ENCODE measurements at places on chromosomes 12 and 14.

GRCh38 chr12:40271981-40272664, 47.3 kb downstream of the LRRK2 start:
- no peak for DNase-seq

DNA sequence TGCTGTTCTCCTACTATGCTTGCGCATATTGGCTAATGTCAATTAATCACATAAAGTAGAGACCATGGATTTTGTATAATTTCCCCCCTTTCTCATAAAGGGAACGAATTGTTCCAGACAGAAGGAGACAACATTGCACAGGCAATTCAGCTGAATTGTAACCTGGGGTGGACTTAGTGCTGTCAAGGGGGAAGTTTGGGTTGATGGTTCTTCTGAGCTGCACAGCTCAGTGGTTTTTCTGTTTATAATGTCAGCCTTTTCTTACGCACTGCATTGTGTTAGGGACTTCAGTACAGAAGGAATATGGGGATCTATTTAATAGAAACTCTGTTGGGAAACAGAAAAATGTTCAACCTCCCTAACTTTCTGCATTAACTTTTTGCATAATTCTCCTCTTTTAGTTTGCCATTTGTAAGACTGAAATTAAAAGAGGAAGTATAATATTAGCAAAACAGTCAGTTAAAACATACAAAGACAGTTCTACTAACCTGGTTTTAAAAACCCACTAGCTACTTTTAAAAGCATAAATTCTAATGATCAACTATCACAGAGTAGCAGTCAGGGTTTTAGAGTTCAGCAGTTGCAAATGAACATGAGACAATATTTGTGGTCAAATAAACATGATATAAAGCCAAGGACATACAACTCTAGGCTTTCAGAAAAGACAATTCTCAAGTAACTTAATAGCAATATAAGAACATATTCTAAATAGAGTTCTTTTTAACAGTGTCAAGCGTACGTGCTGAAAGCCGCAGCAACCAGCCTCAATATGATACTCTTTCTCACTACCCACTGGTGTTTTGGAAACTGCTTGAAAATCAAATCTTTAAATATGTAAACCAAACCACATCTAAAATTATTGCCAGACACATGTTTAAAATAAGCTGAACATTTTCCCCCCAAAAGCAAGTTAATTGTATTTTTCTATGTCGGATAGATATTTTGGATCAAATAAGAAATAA, 393.0 kb downstream of the FSCB start:
- no peak for DNase-seq

- DNase-seq, result no peak
These were observed 5.3 kb upstream of the SOCS2 start for GRCh38 chr12:93567174-93567573.

GRCh38 chr14:102239231-102239630, 65.7 kb downstream of the MOK start:
- no peak for DNase-seq

DNA sequence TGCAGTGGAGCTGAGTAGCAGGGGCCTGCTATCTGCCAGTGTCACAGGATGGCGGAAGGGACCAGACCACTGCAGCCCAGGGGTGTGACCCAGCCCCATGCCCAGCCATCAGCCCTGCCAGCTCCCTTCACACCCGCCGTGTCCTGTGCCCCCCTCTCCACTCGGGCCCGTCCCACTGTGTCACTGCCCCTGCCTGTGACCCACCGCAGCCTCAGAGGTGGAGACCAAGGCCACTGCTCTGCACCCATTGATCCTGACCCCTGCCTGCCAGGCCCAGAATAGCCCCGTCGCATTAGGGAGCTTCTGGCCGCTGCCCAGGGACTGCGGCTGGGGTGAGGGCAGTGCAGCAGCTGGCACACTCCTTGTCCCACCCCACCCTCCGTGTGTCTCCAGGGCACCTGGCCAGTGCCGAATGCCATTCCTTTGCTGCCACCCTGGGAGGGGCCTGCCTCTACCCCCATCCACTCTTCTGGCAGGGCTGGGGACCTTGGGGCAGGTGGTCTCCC, 2.1 kb upstream of the CRIP2 start:
- no peak for DNase-seq

GRCh38 chr14:95832012-95832411, 44.6 kb upstream of the TUNAR start:
- peak; percentile 47 for DNase-seq

DNA sequence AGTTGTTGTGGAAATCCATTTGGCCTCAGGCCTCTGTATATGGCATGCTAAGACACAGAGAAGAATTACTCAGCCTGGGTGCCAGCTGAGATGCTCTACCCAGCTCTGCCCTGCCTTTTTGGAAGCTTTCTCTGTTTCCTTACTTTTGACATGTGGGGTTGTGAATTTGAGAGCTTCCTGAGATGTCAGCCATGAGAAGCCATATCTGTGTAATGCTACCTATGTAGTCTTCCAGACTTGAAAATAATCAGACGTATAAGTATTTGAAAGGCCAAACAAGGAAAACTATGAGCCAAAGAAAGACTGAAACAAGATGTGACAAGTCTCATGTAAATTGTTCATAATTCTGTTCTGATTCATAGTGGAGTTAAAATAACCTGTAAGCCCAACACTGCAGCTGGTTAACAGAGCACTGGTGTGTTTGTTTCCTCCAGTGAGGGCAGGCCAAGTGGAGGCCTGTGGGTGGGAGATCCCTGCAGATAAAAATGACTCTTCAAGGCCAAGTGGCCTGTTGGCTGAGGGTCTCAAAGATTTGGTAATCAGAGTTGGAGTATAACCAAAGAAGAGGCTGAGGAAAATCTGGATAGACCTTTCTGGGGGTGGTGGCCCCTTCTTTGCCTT, 94.0 kb downstream of the TMX1 start:
- DNase-seq, result no peak

- no peak for DNase-seq
These were observed 39.1 kb downstream of the GAS2L3 start for GRCh38 chr12:100612606-100613005.

DNA sequence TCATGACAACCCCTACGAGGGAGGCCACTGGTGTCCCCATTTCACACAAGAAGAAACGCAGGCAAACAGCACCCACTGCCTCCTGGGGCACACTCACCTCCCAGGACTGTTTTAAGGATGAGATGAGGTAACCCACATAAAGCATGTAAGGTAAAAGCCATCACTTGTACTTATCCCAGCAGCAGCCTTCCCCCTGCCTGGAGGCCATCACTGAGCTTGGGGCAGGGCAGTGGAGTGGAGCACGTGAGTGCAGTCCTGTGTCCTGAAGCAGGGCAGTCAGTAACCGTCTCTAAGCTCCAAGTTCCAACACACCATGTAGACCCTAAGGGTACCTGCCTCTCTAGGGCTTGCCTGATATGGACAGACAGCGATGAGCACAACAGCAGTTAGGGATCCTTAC, 1.7 kb downstream of the POLE start:
- peak; percentile 53 for DNase-seq

- DNase-seq, result no peak
These were observed 42.9 kb upstream of the NOS1 start for GRCh38 chr12:117404203-117404853.

GRCh38 chr14:99611646-99612045, 7.6 kb upstream of the CCDC85C start:
- DNase-seq, result no peak

- no peak for DNase-seq
These were observed 138.1 kb upstream of the RMST start for GRCh38 chr12:97324471-97324870.

- no peak for DNase-seq
These were observed 33.3 kb upstream of the KRAS start for GRCh38 chr12:25284024-25284423.

DNA sequence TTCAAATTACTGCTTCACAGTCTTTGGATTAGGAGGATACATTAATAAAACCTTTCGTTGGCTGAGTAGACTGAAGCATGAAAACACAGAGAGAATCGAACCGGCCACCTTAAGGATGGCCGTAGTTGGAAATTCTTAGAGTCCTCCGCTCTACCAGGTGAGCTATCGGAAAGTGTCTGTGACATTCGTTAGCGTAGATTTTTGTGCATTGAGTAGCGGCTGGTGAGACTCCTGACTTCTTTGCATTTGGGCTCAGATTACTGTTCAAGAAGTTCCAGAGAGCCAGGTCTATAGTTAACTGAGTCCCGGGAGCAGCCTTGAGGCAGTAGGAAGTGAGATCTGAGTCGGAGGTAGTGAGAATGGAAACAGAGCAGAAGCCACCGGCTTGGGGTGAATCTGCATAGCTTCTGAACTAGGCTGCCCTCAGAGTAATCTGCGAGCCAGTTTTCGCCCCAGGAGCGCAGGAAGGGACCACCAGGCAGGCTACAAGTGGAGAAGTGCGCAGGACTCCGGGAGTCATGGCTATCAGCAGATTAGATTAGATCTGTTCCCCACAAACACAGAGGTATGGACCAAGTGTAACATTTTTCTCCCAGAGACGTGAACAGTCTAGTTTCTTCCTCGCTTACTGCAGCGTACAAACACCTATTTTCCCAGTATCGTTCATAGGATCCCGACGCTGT, 11.0 kb downstream of the OR6S1 start:
- peak; percentile 89 for DNase-seq

DNA sequence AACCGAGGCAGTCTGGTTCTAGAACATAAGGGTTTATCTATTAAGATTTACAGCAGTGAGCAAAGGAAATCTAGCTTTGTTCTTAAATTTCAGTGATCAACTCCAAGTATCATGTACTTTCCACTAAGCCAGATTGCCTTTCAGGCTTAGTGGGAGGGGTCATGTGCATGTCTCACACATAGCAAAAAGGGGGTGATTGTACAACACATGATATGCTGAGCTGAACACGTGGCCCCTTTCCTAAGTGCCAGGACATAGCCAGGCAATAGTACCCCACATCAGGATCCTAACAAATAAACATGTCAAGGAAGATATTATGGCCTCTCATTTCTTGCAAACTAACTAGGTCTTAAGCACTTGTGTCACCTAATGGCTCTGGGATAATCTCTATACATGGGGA, 347.2 kb downstream of the C12orf75 start:
- no peak for DNase-seq

DNA sequence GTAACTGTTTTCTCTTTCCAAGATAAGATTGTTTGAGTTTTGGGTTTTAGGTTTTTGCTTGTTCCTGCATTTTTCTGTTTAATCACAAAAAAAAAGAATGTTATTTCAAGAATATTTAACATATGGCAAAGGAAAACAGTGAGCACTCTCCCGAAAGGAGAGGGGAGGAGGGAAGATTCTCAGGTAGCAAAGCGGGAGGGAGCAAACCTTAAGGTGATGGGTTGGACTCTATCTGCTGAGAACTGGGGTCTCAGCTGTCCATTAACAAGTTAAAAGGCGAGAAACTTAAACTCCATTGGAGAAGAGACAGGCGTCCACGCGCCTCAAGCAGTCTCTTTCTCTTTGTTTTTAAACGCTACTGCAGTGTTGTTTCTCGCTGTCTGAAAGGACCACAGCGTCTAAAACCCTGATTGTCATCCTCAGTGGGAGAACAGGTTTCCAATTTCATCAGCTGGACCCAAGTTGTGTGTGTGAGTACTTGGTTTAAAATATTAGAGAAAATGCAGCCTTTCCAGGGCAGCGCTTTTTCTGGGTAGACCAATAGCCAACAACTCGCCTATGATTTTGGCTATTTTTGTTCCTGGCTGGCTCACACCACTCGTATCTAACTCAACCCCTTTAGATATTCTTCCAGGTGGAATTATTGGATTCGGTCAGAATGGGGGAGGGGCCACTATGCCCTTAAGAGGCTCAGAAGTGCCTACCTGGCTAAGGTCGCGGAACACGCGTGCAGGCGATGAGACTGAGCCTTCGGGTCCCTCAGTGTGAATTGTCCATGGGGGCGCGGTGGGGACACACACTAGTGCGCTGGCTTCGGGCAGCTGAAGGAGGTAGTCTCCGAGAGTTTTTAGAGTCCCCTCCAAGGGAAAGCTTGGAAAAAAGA, 8.2 kb downstream of the SIX1 start:
- no peak for DNase-seq

DNA sequence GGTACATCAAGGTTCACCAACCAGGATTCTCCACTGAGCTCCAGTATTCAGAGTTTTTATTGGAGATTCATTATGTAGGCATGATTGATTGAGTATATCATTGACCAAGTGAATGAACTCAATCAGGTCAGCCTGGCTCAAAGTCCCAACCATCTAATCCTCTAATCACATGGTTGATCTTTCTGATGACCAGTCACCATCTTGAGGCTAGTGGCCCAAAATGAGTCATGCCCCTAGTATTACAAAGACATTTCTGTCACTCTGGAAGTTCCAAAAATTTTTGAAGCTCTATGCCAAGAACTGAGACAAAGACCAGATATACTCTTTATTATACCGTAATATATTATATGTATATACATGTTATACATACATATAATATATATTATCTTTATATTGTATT, 75.9 kb upstream of the ATF7IP start:
- no peak for DNase-seq

- DNase-seq, result no peak
These were observed 580 bp downstream of the SALL2 start for GRCh38 chr14:21525571-21525961.

GRCh38 chr12:120258323-120258896, 7.1 kb downstream of the PXN start:
- no peak for DNase-seq

DNA sequence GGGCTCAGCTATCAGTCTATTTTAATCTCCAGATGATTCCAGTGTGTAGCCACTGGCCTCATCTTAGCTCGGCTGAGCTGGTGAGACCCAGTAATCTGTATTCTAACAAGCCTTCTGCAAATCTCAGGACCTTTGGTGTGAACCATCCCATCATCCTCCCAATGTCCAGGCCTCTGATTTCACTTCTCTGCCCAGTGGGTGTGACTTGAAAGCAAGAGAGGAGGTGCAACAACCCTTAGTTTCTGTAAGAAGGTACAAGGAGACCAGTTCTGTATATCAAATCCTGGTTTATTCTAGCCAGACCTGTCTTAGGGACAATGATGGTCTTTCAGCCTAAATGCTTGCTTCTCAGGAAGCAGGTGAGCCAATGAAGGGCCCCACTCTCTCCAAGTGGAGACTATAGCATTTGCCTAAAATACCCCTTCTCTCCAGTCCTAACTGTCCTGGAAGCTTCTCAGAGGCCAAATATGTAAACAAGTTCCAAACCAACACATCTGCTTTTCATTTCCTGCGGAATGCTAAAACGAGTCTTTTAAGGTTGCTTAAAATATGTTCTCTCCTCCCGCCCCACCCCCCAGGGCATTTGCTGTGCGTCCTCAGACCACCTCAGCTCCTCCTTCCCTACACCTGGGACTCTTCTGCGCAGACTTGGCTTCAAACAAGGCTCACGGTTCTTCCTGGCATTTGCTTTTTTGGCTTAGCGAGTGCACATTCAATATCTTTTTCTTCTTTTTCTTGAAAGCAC, 78.4 kb upstream of the FUT8 start:
- DNase-seq, result peak; percentile 87

- peak; percentile 42 for DNase-seq
These were observed 60.8 kb upstream of the EIF5 start for GRCh38 chr14:103273145-103273744.

DNA sequence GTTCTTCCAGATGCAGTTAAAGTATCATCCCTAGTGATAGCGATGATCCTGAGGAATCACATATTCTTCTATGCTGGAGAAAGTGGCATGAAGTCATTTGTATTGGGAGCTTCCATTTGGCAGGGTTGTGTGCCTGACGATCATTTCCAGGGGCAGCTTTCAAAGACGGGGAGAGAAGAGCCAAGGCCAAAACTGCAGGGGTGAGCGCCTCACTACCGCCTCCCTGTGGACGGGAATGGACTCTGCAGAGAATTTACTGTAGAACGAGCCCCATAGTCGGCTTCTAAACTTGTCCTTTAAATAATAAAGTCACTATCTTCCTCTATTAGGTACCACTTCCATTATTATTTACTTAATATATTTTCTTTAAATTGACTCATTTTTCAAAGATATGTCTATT, 555.9 kb upstream of the TMEM132C start:
- DNase-seq, result peak; percentile 25

GRCh38 chr14:24414732-24415420, 14.6 kb downstream of the CBLN3 start:
- DNase-seq, result no peak

GRCh38 chr12:30835216-30835615, 80.5 kb upstream of the CAPRIN2 start:
- no peak for DNase-seq

Measured in ELF-1 (cell line).